ENCODE measurements at places on chromosomes 2 and 18. TPM values are rescaled to one million over a fixed set of nuclear protein-coding genes. Genes with fewer than 3 reads are reported as not detected.

- H3K4me1 ChIP-seq = no peaks in the 10 kb centered on the region
- H3K27ac ChIP-seq = no peak overlapping the region
- no peak overlapping the region for H3K4me3 ChIP-seq
- peaks cover 2% of the 10 kb centered on the region for H3K36me3 ChIP-seq
- no peaks in the 10 kb centered on the region for H3K27me3 ChIP-seq
These were observed 89.8 kb downstream of the MEMO1 start for GRCh38 chr2:31920962-31921361.

GRCh38 chr2:112750560-112750843, 13.9 kb downstream of the CKAP2L start:
- H3K4me1 ChIP-seq = no peaks in the 10 kb centered on the region
- H3K4me3 ChIP-seq = no peak overlapping the region
- H3K27ac ChIP-seq = no peak overlapping the region
- H3K27me3 ChIP-seq = no peaks in the 10 kb centered on the region

DNA sequence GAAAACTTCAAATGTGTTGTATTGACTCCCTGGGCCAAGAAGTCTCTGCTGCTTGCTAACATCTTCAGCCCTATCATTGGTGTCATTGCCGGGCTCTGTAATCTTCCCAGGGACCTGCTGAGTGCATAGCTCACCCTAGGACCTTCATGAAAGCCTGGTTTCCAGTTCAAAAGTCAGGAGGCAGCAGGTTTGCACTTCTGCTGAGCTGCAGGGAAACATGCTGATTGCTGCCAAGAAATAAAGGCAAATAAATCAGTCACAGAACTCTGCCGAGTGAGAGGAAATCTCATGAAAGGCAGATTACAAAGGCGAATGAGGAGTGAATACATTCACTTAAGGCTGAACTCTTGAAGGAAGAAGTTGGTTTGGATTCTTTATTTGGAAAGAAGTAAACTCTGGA, 1947.6 kb upstream of the CELF4 start:
- no peak overlapping the region for H3K4me3 ChIP-seq
- no peaks in the 10 kb centered on the region for H3K27me3 ChIP-seq
- H3K36me3 ChIP-seq = no peaks in the 10 kb centered on the region
- DNase-seq = no peak
- no peak overlapping the region for H3K27ac ChIP-seq
- H3K4me1 ChIP-seq = no peaks in the 10 kb centered on the region

DNA sequence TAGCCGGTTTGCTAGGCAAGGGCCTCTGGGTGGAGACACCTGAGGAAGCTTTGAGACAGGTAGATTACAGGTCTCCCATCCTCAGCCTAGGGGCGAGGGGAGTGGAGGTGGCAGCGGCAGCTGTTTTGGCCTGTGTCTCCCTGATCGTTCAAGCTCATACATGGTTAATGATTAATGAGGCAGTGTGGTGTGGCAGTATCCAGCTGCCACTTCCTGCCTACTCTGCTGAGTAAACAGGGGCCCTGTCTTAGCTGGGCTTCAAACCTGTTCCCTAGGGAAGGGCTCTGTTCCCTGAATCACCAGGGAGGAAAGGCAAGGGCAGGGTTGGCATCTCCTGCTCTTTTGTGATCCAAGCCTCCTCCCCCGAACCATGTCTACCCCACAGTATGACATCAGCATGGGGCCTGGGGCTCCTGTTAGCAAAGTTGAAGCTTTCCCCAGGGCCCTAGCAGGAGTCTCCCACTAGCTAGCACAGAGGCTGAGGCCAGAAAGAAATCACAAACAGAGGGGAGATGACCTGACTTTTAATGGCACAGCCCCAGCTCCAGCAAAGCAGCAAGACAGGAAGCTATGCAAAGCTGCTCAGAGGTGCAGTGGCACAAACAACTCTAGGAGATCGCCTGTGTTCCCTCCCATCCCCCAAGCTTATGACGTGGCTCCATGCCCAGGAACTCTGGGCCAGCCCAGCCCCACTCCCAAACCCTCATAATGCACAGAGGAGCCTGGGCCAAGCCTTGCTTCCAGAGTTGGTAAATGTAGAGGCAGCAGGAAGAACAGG, 3.7 kb upstream of the TUBA4B start:
- peaks cover 50% of the 10 kb centered on the region for H3K4me1 ChIP-seq
- peak overlapping the region; percentile 65 for H3K27ac ChIP-seq
- H3K27me3 ChIP-seq = no peaks in the 10 kb centered on the region
- H3K36me3 ChIP-seq = no peaks in the 10 kb centered on the region
- H3K4me3 ChIP-seq = no peak overlapping the region

- H3K36me3 ChIP-seq = no peaks in the 10 kb centered on the region
- H3K4me3 ChIP-seq = no peak overlapping the region
- H3K27ac ChIP-seq = no peak overlapping the region
- DNase-seq = no peak
These were observed 6.8 kb downstream of the PHLPP1 start for GRCh38 chr18:62721839-62722795.

DNA sequence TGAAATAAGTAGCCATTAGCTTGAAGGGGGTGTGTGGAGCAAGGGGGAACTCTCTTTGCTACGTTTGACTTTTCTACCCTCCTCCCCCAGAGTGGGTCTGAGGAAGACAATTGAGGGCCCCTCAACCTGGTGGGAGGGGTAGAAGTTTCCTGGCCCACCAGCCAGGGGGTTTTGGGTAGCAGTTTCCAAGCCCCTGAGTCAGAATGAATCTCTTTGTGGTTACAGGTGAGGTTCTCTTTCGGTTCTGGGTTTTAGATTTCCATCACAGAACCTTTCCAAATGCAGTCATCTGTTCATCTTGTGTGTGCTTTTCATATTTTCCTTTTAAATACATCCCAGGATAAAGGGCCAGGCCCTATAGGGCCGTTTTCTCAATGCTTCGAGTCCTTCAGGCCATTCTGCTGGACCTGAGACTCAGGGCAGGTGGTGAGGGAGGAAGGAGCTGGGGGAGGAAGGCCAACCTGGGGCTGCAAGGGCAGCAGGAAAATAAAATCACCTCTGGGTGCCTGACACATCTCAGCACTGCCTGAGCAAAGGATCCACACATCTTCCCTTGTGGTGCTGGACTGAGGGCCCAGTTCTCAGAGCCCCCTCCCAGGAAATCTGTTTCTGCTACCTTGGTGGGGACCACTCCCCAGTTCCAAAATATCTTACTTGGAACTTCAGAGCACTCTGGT, 4.7 kb downstream of the LBH start:
- H3K4me3 ChIP-seq = no peak overlapping the region
- H3K36me3 ChIP-seq = no peaks in the 10 kb centered on the region
- no peak for DNase-seq
- H3K27ac ChIP-seq = no peak overlapping the region

GRCh38 chr2:239809391-239809790, 215.8 kb downstream of the NDUFA10 start:
- H3K27me3 ChIP-seq = no peaks in the 10 kb centered on the region
- H3K4me1 ChIP-seq = no peaks in the 10 kb centered on the region
- no peak for DNase-seq
- H3K36me3 ChIP-seq = no peaks in the 10 kb centered on the region

GRCh38 chr2:231707625-231707926, 749 bp upstream of the PTMA start:
- DNase-seq = no peak
- H3K27ac ChIP-seq = peak overlapping the region; percentile 99
- no peaks in the 10 kb centered on the region for H3K27me3 ChIP-seq
- peaks cover 14% of the 10 kb centered on the region for H3K36me3 ChIP-seq
- H3K4me3 ChIP-seq = peak overlapping the region; percentile 78

DNA sequence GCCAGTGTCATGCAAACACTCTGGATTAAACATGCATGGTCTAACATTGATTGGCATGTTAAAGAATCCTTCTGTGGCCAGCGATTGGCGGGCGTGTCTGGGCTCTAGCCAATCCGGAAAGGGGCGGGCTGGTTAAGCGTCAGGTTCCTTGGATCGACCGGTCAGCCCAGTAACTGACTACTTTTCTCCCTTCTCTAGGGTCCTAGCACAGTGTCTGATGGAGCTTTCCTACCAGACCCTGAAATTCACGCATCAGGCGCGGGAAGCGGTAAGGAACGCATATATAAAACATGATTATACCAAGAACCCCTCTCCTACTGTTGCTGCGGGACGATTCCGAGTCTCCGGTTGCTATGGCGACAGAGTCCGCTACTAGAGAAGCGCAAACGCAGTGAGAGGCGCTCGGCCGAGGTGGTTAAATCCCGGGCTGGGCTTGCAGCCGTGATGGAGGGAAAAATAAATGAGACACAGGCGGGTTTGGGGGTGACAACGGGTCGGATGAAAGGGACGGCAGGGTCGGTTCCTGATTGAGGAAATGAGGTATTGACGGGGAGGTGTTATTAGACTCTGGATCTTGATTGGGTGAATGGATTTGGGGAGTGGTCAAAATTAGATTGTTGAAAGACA, 29.4 kb downstream of the KATNAL2 start:
- H3K27me3 ChIP-seq = no peaks in the 10 kb centered on the region
- DNase-seq = no peak
- no peak overlapping the region for H3K27ac ChIP-seq
- H3K36me3 ChIP-seq = no peaks in the 10 kb centered on the region
- H3K4me3 ChIP-seq = no peak overlapping the region
- H3K4me1 ChIP-seq = no peaks in the 10 kb centered on the region

ABHD3 gene
- 23.3 TPM for total RNA-seq

RGPD3 gene
- 0.31 TPM for total RNA-seq

CIB4 gene
- 0.33 TPM for total RNA-seq
